ENCODE measurements at places on chromosomes 5 and 9.

GRCh38 chr9:133275105-133276000 lies at the start of gene ABO:
Gene ABO (minus strand): TSS chr9:133275201.
- DNase-seq, result no peak

GRCh38 chr5:10666531-10667299 lies 94.3 kb downstream of the DAP start:
- no peak for DNase-seq

DNA sequence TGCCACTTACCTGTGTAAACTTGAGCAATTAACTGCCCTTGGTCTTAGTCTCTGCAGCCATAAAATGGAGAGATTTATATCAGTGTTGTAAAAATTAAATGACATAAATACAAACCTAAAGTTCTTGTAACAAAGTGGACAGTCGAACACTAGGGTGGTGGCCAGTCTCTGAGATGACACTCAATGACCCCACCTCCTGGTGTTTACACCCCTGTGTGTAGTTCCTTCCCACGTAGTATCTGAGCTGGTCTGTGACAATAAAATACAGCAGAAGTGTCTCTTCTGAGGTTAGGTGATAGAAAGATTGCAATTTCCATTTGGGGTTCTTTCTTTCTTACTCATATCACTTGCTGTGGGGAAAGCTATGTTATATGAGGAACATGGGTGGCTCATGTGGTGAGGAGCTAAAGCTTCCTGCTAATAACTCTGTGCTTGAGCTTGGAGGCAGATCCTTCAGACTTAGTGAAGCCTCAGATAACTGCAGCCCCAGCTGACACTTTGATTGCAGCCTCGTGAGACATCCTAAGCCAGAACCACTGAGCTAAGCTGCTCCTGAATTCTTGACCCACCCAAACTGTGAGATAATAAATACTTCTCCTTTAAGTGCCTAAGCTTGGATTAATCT lies 173.4 kb upstream of the CHD1 start:
- DNase-seq, result no peak

DNA sequence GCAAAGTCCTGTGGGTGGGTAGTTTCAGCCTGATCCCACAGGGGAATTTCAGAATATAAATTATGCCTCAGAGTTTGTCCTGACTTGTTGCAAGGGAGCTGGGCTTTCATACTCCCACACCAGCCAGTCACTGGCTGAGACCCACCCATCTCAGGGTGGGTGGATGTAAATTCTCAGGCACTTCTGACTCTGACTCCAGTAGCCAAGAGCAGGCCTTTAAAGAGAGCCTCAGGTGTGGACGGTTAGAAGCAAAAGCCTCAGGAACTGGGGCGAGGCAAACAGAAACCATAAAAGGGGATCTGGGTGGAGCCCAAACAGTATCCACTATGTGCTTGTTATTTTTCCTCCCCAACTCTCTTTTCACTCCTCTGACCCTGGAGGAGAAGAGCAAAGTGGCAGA lies 28.6 kb upstream of the FBXW11 start:
- no peak for DNase-seq

DNA sequence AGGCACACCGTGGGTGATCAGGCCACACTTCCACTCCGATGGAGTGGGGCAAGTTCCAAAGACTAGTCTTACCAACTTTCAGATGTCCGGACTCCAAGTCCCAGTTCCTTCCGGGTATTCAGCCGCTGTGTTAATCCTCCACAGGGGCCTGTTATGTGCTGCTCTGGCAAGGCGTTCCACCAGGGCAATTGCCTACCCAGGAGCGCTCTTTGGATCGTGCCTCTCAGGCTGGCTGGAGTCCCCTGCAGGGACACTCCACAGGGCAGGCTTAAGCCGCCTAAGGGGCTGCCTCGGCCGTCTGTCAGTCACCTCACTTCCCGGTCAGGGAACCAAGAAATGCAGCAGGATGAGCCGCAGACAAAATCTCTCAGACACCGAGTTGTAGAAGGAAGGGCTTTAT lies 118.7 kb upstream of the CCNG1 start:
- DNase-seq, result no peak

- peak; percentile 80 for DNase-seq
Observed at GRCh38 chr9:33817327-33818166, 587 bp downstream of the UBE2R2 start.
